ENCODE measurements at places on chromosomes 5 and 9.

DNA sequence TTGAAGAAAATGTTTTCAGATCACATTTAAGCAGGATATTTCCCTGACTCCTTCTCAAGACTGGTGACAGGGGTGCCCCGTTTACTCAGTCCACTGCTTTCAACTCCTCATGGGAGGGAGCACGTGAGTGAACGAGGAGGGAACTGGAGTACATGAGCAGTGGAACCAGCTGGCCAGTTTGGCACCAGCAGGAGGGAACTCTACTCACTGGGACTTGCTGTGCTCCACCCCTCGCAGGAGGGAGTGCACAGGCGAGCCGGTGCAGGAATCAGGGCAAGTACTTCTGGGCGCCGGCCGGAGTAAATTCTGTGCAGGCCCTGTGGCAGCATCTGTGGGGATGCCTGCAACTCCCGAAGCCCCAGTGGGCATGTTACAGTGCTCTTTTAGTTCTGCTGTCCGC, 1941.1 kb upstream of the C9orf72 start:
- no peak for DNase-seq

GRCh38 chr5:176878463-176878862, 20.7 kb downstream of the HK3 start:
- DNase-seq: no peak

DNA sequence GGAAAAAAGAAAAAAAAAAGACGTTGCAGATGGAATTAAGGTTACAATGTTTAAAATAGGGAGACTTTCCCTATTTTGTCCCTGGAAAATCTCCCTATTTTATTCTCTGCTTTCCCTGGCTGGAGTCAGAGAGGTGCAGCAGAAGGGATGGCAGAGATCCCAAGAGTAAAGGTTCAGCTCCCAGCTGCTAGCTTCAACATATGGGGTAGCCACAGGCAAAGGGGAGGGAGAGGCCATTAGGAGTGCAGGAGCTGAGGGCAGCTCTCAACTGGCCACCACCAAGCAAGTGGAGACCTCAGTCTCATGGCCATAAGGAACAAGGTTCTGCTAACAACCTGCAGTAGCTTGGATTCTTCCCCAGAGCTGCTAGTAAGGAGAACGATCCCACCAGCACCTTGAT, 367.0 kb upstream of the DAP start:
- DNase-seq: no peak

- no peak for DNase-seq
Observed at GRCh38 chr9:120358877-120359276, 221.1 kb downstream of the CDK5RAP2 start.

- DNase-seq: no peak
Observed at GRCh38 chr5:52798938-52799337, 11.2 kb downstream of the ITGA1 start.

DNA sequence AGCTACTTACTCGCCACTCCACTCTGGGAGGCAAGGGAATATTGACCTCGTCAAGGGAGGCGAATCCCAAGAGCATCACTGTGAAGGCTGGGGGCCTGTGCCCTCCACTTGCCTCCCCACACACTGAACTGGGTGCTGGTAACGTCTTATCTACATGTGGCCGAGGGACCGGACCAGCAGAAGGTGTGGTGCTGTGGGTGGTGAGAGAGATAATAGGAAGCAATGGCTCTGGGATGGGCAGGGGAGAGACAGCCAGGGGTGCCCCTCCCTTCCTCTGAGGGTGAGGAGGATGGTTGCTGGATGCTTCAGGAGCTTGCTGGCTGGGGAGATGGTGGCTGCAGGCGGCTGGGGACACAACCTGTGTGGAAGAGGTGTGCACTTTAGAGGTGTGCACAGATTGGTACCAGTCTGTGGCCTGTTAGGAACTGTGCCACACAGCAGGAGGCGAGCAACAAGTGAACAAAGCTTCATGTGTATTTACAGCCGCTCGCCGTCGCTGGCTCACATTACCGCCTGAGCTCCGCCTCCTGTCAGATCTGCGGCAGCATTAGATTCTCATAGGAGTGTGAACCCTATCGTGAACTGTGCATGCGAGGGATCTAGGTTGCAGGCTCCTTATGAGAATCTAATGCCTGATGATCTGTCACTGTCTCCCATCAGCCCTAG, 100.3 kb downstream of the ENTREP1 start:
- DNase-seq: no peak

DNA sequence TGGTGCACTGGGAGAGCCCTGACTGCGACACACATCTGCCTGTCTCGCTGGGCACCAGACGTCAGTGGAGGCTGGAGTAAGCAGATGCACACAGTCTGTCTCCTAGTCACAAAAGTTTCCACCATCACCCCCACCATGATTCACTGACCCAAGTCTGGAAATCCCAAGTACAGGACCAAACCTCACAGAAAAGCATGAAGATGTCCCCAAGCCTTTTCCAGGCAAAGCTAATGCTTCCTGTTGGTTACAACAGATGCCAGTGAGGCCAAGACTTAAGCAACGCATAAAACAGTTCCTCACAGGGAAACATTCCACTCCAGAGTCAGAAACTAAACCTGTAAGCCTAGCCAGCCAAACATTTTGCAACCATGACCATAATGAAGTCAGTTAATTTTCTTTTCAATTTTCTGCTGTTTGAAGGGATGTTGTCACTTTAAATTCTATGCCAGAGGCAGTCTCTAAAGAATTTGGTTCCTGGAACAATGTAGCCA, 259.3 kb upstream of the SLC30A5 start:
- no peak for DNase-seq

- DNase-seq: peak; percentile 85
Observed at GRCh38 chr5:134874831-134875655, 872 bp downstream of the TXNDC15 start.

- no peak for DNase-seq
Observed at GRCh38 chr5:174397206-174397605, 327.2 kb upstream of the MSX2 start.

- peak; percentile 77 for DNase-seq
Observed at GRCh38 chr5:138449501-138450239, 10.8 kb downstream of the REEP2 start.

- DNase-seq: no peak
Observed at GRCh38 chr9:117021906-117022305, 334.8 kb downstream of the TRIM32 start.

DNA sequence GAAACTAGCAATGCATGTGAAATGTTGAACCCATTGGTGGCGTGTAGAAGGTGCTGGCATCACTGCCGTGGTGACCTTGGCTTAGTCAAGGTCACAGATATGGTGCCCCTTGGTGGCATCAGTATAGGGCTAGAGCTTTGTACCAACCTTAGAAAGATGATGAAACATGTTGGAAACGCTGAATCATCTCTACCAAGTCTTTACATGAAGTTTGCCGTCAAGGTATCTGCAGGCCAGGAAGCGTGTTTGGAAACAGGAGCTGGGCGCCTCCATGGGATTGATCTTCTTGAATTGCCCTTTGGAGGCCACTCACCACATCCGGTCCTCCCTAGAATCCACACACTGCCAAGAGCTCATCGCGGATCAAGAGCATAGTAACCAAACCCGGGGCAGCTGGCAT, 16.9 kb upstream of the BOD1 start:
- DNase-seq: no peak

GRCh38 chr5:116880150-116880549, 305.5 kb upstream of the SEMA6A start:
- DNase-seq: no peak

- no peak for DNase-seq
Observed at GRCh38 chr5:55568654-55569512, 34.1 kb upstream of the PLPP1 start.

DNA sequence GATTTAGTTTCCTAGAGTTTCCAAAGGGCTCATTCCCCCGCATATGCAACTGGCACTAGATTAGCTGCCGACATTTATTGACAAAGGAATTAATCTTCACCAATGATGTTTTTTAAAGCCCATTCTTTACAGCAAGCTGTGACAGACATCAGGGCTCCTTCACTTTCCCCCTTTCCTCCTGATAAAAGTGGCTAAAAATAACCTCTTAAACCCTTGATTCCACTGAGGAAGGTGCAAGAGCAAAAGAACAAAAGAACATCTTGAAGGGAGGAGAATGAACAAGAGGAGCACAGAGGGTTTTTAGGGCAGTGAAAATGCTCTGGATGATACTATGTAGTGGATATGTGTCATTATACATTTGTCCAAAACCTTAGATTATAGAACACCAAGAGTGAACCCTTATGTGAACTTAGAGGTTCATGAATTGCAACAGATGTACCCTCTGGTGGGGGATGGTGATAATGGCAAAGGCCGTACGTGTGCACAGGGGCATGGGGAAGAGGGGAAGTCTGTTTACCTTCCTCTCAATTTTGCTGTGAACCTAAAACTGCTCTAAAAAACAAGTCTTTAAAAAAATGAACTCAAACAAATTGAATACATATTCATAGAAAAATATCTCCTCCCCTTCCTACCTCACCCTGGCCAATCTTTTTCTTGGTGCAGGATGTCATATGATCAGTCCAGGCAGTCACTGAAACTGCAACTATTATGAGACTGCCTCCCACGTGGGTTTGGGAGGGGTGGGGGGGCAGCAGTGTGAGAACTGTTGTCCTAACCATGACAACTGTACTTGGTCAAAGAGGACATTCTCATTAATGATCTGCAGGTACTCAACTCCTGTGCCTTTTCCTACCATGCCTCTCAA, 83.0 kb downstream of the MARCHF3 start:
- no peak for DNase-seq

DNA sequence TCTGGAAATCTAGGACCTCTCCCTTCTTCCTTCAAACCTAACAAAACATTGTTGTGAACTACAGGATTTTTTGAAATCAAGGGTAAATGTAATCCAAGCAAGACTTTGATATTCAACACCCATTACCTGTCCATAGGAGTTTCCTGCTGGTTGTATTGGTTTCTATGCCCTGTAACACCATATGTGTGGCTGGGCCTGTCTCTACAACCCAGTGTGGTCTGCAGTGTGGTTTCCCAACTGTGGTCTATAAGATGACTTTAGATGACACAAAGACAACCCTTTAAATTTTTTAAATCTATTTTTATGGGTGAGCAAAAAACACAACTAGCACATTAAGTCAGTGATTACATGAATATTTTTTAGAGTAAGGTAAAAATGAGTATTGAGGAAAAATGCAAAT, 93.1 kb downstream of the SMIM15 start:
- DNase-seq: no peak

GRCh38 chr9:95004411-95005277, 278.1 kb downstream of the AOPEP start:
- peak; percentile 52 for DNase-seq

GRCh38 chr5:68817632-68818031, 276.2 kb upstream of the SLC30A5 start:
- no peak for DNase-seq

- DNase-seq: peak; percentile 65
Observed at GRCh38 chr9:129863059-129863690, 27.9 kb downstream of the USP20 start.

GRCh38 chr5:177608243-177609075, 8.5 kb downstream of the B4GALT7 start:
- DNase-seq: no peak

DNA sequence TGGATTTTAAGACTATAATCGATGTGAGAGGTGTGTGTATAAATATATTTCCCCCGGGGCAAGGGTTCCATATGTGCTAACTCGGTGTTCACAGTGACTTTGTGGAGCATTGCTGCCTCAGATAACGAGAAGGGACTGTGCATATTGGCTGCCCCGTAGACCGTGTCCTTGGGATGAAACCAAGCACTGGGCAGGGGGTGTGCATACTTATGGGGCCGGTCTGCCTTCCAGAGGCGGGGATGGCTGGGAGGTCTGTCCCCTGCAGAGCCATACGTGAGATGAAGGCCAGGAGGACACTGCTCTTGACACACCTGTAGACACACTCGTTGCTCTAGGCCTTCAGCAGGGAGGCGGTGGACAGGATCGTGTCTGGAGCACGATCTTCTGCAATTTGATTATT, 56.0 kb upstream of the ZNF354A start:
- DNase-seq: no peak

DNA sequence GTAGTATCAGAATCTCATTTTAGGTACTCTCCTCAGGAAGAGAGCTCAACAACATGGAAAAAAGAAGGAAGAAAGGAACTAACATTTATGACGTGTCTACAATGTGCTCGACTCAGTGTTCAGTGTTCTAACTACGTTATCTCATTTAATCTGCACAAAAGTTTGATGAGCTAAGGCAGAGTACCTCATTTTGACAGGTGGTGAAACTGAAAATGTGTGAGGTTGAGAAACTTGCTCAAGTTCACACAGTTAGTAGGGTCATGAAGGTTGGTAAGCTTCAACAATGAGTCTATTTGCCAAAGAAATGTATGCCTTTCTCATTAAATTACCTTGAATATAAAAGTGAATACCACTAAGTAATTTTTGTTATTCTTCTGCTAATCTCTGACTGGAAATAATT, 165.1 kb downstream of the CAAP1 start:
- DNase-seq: no peak

GRCh38 chr9:137733429-137733828, 114.6 kb downstream of the EHMT1 start:
- no peak for DNase-seq

GRCh38 chr5:96433066-96433447, at the start of gene PCSK1:
PCSK1 (minus strand) TSS chr5:96433248; CDS start chr5:96433042, 206 bp downstream.
- DNase-seq: no peak

DNA sequence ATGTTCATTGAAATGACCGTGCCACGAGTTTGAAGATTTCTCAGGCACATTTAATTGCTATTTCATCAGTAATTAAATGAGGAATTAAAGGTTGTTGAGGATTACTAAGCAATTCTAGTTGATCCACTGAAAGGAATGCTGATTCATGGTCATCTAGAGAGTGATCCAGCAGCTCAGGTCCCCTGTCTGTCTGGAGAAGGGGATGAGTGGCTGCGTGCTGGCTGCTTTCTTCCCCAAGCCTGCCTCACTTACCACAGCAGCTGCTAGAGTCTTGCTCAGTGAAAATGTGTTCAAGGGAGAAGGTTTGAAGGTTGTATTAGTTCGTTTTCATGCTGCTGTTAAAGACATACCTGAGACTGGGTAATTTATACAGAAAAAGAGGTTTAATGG, 7.8 kb upstream of the TGFBI start:
- DNase-seq: peak; percentile 83

DNA sequence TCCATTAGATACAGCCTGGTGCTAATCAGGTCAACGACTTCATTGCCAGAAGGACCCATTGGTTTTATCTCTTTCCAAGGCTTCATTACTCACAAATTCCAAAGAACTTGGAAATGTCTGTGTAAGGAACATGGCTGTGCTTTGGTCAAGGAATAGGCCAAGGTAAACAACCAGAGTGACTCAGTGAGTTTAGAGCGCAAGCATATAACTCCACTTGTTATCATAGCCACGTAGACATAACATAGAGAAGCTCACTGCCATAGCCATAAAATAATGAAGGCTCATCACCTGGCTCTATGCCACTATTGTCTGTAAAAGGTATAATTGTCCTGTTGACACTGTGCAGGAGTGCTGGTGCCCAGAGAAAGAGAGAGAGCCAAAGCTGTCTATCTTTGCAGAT, 139.3 kb upstream of the PLCXD3 start:
- DNase-seq: peak; percentile 84
